ENCODE measurements at places on chromosomes 7 and 10.

GRCh38 chr7:99102809-99103690 is 40.9 kb downstream of the SMURF1 start:
- DNase-seq, result no peak

- no peak for DNase-seq
These were observed 21.9 kb upstream of the GDF10 start for GRCh38 chr10:47278152-47278473.

DNA sequence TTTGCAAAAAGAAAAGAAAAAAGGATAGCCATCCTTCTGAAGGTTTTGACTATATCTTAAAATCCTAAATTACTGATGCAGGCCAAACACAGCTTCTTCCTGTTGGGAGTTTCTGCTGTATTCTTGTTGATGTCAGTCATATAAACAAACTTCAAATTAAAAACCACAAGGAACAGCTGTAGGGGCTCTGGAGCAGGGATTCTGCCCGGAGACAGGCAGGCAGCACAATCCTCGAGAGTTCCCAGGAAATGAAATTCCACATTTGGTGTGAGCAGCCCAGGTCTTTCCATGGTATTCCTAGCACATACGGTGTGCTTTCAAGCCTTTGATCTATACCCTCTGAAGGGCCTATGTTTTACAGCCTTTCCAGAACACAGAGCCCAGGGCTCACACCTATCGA is 43.2 kb downstream of the INSYN2A start:
- DNase-seq, result no peak

GRCh38 chr7:122518488-122518887 is 180.4 kb downstream of the RNF133 start:
- no peak for DNase-seq
